WTC11 (cell line): ENCODE measurements at places on chromosomes 7 and 10. TPM values are rescaled to one million over a fixed set of nuclear protein-coding genes. Genes with fewer than 3 reads are reported as not detected.
A peak's percentile ranks its signal among the peaks of the same experiment; 100 is the strongest.

- DNase-seq: no peak
Observed at GRCh38 chr10:31071232-31072005, 39.8 kb upstream of the ZNF438 start.

GRCh38 chr7:20238754-20239324, 21.7 kb upstream of the MACC1 start:
- DNase-seq: no peak

GRCh38 chr7:73350306-73351068, 22.5 kb downstream of the FKBP6 start:
- no peak for DNase-seq

DNA sequence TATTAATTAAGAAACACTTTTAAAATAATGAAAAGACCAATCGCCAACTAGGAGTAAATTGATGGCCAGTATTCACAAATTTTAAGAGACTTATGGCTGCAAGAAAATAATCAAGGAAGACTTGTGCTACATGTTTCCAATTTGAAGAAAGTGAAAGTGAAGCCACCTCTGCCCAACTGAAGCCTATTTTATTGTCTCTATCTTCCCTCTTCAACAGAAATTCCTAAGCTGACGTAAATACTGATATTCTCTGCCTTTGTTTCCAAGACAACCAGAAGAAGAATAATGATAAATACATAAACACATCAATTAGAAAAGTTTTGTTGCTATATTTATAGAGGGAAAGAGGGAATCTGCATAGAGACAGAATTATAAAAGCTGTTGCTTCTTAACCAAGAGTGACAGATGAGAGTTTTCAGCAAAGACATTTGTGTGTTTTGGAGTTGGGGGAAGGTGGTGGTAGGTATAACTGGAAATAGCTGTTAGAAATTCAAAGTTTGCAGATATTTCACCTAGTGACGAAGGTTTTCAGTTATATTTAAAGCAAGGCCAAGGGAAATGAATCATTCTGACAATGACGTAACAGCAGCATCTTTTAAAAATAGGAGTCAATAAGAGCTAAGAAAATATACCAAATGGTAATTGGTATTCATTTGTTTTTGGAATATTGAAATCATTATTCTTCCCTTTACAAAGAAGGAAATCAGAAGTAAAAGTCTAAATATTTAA, 576.6 kb upstream of the SORCS1 start:
- no peak for DNase-seq

DNA sequence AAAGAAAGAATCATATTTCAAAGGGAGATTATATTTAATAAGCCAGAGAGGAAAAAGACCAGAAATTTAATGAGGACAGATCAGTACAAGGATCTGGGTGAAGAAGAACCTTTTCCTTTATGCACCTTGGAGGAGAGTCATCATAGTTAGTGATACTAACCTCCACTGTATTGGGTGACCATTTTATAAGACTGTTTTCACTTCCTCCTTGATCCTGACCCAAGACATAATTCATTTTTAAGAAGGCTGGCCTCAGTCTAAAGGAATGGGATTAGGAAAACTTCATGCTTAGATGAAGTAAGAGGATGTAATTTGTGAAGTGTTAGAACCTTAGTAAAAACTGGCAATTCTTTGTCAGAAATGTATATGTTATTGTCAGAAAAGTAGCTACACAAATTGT, 68.6 kb downstream of the ADAM22 start:
- no peak for DNase-seq

DNA sequence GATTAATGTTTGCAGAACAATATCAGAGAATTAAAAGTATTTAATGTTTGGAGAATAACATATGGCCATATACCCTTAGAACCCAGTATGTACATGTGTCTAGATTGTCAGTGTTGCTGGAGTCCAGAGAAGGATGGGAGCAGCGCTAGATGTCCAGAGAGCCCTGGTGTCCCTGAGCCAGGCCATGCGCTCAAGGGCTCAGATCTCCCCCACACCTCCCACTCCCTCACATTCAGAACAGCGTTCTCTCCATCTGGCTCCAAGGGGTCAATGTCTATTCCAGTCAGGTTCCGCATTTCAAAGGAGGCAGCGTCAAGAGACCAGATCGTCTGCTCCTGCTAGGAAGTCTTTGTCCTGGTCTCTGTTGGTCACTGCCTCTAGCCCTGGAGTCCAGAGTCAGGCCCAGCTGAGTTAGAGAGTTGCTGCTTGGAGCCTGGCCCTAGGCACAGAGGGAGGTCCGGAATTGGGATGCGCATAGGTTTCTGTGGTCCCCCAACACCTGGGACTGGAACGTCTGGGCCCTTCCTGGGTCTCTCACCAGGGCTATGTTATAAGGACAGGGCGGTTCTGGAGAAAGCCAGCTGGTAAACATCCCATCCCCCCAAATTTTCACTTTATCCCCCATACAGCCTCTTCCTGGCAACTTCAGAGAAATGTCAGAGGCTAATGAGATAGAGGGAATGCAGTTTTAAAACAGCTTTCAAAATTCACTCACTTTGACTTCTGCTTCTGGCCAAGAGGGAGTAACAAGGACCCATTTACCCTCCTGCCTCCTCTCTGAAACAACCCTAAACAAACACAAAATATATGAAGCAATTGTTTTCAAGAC, 6.5 kb upstream of the WDR86 start:
- DNase-seq: peak; percentile 60

DNA sequence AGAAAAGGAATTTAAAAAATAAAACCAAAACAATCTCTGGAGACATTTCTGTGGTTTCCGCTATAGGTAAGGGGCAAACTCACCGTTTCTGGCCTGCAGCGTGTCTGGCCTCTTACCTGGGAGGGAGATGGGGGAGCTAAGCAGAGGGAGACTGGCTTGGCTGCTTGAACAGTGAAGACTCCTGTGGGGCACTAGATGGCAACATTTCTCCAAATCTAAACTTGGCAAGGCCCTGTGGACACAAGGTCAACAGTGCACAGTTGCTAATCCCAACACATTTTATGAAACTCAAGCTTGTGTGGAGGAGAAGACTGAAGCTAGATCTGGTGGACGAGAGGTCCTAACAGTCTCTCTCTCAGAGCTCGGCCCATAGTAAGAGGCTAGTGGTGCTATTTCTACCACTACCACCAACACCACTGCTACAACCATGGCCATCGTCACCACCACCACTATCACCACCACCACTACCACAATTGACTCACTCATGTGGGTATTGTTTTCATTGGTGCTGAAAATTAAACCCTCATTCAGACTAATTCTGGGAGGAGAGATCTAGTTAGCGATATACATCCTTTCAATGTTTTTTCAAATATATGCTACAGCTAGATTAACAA, 28.4 kb upstream of the CDHR3 start:
- DNase-seq: peak; percentile 37

GRCh38 chr10:77647543-77648293, 10.1 kb upstream of the KCNMA1 start:
- DNase-seq: no peak

DNA sequence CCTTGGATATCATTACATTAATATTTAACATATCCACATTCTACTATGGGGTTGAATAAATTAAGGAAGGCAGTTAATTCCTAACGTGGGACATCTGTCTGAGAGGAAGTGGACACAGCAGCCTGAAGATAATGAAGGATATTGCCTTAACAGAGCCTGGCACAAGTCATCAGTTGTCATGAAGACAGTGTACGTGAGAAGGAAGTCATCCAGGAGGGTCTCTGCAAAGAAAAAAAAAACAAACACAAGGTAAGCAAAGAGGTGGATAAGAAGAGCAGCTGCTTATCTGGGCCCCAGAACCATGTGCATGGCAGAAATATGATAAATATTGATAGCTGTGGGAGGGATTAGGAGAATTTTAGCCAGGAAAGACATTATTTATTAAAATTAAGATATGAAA, 190.0 kb downstream of the RAPGEF5 start:
- no peak for DNase-seq

GRCh38 chr10:96664563-96664962, 55.8 kb downstream of the PIK3AP1 start:
- DNase-seq: no peak

DNA sequence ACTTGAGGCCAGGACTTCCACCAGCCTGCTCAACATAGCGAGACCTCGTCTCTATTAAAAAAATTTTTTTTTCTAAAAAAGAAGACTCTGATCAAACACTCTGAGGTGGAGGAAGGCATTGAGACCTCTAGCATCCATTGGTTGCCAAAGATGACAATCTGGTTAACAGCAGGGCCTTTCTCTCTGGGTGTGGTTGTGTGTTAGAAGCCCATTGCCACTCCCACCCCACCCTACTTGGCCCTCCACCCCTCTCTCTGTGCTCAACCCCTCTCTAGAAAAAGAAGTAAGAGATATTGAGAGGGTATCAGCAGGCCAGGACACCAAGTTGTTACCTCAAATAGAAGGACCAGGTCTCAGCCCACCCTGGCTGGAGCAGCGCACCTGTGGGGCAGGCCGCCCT, 57.4 kb upstream of the MXI1 start:
- no peak for DNase-seq

DNA sequence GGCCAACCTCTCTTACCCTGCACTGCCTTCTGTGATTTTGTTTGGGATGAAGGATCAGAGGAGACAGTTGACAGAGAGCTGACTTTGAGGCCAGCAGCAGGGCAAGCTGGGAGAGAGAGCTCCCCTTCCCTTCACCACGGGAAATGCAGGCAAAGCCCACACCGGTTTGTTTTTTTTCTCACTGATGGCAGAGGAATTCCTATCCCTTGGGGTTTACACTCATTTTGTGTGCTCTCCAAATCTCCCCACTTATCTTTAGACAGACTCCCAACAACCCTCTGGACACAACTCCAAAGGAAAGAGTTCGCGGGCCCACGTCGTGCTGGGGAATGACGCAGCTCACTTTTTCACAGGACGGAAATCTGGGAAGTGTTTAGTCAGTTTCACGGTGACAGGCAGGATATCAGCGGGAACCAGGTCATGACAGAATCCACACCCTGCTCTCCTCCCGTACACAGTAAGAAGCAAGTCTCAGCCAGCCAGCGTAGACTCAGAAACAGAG, 68.3 kb upstream of the FAM171A1 start:
- peak; percentile 30 for DNase-seq

- no peak for DNase-seq
Observed at GRCh38 chr7:13236026-13236425, 548.6 kb downstream of the ARL4A start.

DNA sequence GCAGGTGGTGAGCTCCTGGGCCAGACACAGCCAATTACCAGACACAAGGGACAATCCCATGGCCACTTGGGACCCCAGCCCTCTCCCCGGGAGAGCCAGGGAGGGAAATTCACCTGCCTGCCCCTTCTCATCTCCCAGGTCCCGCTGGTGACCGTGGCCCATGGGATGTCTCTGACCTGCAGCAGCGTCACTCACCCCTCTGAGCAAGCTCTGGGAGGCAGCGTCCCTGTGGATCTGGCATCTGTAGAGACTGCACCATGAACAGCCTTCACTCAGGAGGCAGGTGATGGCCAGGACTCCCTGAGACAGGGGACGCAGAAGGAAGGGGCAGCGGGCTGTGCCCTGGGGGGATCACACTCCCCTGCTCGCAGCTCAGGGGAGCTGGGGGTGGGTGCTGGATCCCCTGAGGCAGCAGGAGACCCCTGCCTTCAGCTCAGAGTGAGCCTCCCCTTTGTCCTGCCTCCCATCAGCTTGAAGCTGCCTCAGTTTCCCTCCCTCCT, 90.8 kb downstream of the FOXL3 start:
- no peak for DNase-seq

DNA sequence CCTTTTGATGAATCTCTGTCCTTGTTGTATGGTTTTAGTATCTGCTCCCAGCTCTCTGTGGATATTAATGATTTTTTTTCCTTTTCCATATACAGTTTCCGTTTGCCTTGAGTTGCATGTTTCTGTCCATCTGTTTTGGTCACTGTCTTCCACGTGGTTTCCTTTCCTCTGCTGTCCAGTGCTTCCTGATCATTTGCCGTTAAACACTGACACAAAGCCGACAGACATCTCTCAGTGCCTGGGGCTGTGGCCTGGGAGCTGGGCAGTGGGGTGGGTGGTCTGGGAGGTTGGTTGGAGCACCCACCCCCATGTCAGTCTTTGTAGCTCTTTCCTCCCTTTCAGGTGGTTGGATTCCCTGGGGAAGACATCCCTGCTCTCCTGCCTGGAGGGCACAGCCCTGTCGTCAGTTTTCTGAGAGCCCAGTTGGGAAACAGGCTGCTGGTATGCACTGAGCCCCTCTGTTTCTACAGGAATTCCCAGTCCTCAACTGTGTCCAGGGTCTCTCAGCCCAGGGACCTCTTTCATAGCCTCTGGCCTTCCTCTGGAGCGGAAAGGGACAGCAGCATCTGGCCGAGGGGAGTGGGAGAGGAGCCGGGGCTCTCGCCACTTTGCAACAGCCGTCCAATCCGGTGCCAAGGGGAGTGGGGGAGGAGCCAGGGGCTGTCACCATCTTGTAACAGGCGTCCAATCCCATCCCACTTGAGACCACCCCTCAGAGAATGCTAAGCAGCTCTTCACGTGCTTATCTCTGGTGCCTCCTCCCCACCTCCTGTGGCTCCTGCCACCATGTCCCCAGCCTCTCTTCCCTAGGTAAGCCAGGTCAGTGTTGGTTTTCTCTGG, 26.7 kb upstream of the MKI67 start:
- DNase-seq: peak; percentile 27

GRCh38 chr7:77827999-77828398, 29.4 kb downstream of the PHTF2 start:
- DNase-seq: no peak

DNA sequence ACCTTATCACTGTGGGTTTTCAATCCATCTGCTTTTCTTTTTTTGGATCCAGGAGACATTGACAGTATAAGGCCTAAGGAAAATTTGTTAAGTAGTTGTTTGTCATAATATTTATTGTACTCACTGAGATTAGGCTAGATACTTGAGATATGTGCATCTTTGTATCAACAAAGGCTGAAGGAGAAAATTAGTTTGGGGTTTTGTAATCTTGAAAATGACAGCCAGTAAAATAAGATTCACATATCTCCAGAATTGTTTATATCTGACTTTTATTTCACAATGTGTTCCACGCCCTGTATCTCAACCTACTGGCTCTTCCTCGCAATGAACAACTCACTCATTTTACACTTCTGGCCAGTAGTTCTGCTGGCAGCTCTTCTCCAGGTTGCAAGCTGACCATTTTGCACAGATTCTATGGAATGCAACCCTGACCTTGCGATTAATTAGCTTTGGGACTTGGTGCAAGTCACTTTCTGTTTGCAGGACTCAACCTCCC, 132.7 kb downstream of the GATA3 start:
- DNase-seq: no peak

DNA sequence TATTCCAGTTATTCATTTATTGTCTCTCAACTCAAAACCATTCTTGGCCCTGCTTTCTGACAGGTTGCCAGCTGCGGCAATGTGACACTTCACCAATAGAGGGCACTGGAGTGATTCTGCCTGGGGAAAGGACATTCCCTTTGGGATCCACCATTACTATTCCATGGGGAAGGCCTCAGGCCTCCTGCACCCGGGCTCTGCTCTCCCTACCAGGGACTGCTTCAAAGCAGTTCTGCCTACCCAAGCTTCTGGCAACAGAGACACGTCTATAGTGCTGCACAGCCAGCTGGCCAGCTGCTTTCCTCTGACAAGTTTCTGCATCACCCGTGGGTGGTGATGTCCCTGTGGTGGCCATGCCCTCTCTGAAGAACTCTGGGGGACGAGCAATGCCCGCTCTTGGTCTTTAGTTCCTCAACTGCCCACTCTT, 163.8 kb downstream of the ELMO1 start:
- DNase-seq: peak; percentile 80

Gene DGKB
- 1.9 to 3.5 TPM (median 3.0 TPM) in 3 replicates for total RNA-seq

Gene GPR85
- 0.09 to 0.34 TPM (median 0.09 TPM) in 3 replicates for total RNA-seq

Gene AOAH
- 0.31 to 0.34 TPM in 2 of 3 replicates, not detected in the other for total RNA-seq
